ENCODE measurements at places on chromosomes 5 and 9.

DNA sequence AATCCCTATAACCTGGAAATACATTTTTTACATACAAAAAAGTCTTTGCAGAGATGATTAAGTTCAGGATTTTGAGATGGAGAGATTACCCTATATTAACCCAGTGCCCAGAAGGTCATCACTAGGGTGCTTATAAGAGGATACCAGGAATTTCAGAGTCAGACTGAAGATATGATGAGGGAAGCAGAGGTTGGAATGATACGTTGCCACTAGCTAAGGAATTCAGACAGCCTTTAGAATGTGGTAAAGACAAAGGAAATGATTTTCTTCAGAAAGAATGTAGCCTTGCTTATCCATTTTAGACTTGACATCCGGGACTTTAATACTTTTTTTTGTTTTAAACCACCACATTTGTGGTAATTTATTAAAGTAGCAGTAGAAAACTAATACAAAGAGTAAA lies 2176.8 kb upstream of the C9orf72 start:
- DNase-seq, result no peak

GRCh38 chr9:71921190-71921814 lies 9.9 kb downstream of the C9orf85 start:
- DNase-seq, result no peak

DNA sequence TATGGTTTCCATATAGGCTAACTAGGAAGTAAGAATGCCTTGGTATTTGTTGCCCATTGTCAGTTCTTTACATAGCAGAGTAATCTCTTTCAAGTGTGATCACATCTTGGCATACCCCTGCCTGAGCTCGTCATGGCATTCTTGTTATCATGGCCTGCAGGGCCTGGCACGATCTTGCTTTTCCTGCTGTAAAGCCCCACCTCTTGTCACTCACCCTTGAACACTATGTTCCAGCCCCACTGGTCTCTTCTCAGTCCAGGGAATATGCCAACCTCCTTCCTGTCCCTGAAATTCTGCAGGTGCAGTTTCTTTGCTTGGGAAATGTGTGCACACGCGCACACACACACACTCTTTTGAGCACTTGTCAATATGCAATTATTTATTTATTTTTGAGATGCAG lies 250.2 kb upstream of the DMRT1 start:
- no peak for DNase-seq

DNA sequence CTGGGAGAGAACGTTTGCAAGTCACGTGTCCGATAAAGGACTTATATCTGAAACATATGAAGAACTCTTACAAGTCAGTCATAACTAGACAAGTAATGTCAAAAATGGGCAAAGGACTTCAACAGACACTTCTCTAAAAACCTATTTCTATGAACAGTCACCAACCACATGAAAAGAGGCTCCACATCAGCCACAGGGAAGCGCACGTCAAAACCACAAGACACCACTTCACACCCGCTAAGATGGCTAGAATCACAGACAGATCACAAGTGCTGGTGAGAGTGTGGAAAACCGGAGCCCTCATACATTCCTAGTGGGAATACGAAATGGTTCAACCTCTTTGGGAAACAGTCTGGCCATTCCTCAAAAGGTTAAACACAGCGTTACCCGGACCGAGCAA lies 11.5 kb upstream of the CARD9 start:
- DNase-seq, result no peak

DNA sequence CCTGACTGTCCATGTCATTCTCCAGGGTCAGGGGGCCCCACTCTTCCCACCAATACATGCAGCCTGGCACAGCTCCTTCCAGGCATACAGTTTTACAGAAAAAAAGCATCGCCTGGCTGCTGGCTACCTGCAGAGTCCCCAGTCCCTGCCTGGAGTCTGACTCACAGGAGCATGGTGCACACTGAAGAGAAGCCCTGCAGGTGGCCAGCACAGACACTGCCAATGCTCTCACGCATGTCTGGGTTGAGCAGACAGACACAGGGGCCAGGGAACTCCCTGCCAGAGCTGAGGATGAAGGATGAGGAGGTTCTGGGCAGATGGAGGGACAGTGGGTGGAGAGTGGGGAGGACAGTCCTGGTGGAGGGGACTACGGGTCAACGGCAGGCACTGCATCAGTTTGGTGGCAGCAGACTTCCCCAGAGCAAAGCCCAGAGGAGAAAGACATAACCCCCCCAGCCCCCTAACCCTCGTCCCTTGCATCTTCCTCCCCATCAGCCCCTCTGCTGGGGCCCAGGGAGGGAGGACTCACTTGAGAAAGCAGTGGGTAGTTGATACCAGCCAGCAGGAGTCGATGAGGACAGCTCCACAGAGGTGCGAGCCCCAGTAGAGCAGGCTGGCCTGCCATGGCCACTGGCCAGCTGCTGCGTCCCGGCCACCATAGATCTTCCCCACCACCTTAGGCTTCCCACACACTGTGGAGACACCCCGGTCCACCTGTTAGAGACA lies 72.9 kb upstream of the SPTLC1 start:
- DNase-seq, result no peak

GRCh38 chr9:16652582-16652981 lies 217.9 kb downstream of the BNC2 start:
- no peak for DNase-seq

- DNase-seq, result no peak
Observed at GRCh38 chr5:140165923-140166270, 9.1 kb upstream of the CYSTM1 start.

DNA sequence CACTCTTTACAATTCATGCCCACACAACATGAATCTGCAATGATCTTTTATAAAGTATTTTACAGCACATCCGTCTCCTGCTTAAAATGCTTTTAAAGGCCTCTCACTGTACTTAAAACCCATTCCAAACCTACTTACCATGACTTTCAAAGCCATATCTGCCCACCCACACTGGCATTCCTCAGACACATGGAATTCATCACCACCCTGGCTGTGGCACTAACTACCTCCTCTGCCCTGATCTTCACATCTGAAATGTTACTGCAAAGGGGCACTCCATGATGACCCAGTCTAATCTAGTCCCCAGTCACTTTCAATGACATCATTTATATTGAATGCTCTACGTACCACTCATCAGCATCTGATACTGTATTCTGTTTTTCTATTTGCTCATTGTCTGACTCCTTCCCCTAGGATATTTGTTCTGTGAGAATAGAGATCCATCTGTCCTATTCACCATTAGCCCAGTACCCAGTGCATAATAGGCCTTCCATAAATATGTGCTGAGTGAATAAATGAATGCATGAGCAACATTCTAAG lies 193.2 kb upstream of the KIF2A start:
- no peak for DNase-seq

- no peak for DNase-seq
Observed at GRCh38 chr9:93801581-93802284, 153.4 kb downstream of the BARX1 start.

DNA sequence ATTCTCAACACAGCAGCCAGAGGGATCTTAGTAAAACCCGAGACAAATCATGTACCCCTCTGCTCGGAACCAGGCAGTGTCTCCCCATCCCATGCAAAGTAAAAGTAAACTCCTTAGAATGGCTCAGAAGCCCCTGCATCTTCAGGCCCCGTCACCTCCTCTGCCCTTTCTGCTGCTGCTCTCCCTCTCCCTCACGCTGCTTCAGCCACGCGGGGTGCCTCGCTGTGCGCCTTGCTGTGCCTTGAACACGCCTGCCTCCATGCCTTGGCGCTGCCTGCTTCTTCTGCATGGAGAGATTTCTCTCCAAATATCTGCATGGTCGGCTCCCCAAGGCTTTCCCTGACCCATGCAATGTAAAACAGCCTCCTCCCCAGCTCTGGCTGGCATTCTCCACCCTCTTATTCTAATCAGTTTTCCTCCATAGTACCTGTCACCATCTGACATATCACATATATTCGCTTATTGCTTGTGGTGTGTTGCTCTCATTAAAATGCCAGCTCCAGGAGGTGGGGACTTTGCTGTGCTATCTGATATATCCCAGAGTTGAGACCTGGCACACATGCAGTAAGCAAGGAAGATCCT lies 8.0 kb downstream of the GPRIN1 start:
- DNase-seq, result no peak

- DNase-seq, result no peak
Observed at GRCh38 chr9:111966861-111967291, 70.3 kb downstream of the UGCG start.

GRCh38 chr5:77867194-77867691 lies 91.1 kb upstream of the TBCA start:
- no peak for DNase-seq

- no peak for DNase-seq
Observed at GRCh38 chr9:76516350-76516749, 57.4 kb downstream of the GCNT1 start.

GRCh38 chr5:143653256-143653655 lies 158.7 kb upstream of the HMHB1 start:
- no peak for DNase-seq

GRCh38 chr9:79264041-79264440 lies 307.7 kb upstream of the TLE4 start:
- peak; percentile 70 for DNase-seq

DNA sequence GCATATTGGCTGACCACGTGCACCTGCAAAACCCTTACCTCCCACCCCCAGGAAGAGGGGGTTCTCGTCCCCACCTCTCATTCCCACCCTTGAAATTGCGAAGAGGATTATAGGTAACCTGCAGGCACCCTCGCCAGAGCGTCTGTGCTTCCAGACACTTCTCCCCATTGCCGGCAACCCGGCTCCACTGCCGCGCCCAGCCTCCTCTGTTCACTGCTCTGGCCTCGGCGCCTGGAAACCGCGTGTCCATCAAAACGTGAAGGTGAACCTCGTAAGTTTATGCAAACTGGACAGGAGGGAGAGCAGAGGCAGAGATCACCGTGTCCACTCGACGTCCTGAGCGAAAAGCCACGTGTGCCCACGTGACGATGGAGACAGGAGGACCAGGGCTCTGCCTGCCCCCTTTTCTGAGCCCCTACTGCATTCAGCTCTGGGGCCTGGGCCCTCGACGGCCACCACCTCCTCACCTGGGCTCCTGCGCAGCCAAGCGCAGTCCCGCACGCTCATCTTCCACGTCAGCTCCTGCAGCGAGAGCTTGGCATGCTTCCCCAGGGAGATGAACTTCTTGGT lies 1.9 kb downstream of the TERT start:
- DNase-seq, result no peak

GRCh38 chr9:130254747-130255630 lies 10.6 kb upstream of the HMCN2 start:
- DNase-seq, result no peak

DNA sequence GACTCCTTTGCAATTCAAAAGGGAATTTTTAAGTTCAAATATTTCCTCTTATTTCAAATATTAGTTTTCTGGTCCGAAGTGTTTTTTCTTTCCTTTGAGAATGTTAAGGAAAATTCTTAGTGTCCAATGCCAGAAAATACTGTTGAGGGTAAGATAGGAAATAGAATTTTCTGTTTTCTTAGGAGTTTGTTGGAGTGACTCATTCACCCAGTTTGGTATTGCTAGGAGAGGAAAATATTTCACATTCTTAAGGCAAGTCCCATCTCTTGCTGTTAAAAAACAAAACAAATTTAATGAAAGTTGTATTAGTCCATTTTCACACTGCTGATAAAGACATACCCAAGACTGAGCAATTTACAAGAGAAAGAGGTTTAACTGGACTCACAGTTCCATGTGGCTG lies 349.2 kb upstream of the ADAMTSL1 start:
- no peak for DNase-seq

GRCh38 chr5:158875272-158875679 lies 224.4 kb downstream of the EBF1 start:
- DNase-seq, result no peak

- DNase-seq, result no peak
Observed at GRCh38 chr5:52789378-52789777, 1.7 kb downstream of the ITGA1 start.

DNA sequence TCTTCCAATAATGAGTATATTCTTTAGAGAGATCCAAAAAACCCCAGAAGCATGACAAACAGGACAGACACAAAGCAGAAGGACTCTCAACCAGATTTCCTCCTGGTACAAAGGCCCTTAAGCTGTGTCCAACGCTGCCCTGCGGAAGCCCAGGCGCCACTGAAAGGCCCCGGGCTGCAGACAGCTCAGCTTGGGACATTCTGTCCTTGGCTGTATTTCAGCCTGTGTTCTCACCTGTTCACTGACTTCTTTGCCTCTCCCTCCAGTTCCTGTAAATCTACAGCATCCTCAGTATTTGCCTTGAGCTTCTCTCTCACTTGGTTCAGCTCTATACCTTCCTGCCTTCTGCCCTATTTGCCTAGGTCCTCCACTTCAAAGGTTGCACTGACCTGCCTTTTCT lies 96.5 kb downstream of the SH3TC2 start:
- DNase-seq, result no peak

DNA sequence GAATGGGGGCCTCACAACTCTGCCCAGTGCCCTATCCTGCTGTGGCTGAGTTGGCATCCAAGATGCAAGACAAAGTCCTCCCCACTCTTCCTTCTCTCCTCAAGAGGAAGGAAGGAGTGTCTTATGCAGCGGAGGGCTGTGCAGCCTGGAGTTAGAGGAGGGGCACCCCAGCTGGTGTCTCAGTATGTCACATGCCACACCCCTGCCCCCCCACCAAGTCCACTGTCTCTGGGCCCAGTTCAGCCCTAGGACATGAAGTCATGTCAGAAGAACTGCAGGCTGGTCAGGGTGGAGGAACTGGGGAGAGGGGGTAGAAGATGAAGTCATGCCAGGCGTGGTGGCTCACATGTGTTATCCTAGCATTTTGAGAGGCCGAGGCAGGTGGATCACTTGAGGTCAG lies 28.0 kb upstream of the SLC28A3 start:
- no peak for DNase-seq

DNA sequence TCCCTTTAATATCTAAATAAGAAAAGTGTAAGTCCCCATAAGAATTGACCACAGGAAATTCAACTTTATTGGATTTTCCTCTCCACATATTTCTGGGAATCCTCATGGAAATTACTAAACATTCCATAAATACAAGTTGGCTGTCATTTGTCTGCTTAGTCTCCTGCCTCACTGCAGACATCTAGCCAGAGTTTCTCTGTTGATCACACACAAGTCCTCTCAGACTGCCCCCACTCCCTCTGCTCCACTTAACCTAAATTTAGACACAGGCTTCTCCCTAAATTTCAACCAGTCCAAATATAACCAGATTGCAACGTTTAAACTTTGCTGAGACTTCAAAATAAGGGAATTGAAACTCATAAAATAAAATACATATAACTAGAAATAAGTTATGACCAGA lies 982.1 kb downstream of the DTWD2 start:
- DNase-seq, result no peak

DNA sequence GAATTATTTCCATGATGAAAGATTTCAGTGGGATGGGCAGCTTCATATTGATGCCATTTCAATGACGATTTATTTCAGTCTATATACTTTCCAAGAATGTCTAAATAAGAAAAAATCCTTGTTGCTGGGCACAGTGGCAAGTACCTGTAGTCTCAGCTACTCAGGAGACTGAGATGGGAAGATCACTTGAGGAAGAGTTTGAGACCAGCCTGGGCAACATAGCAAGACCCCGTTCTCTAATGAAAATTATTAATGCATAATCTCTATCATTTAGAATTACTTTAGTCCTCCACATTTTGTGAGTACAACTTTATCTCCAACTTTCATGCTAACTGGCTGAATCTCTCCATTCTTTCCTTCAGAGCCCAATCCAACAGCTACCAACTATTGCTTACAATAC lies 52.5 kb downstream of the PTBP3 start:
- DNase-seq, result no peak

GRCh38 chr5:106367281-106367680 lies 1303.5 kb downstream of the EFNA5 start:
- DNase-seq, result no peak

Measured in NCI-H1930 (cell line).